AG08395 (cell line): ENCODE measurements at places on chromosomes 7 and 10.
A peak's percentile ranks its signal among the peaks of the same experiment; 100 is the strongest.

DNA sequence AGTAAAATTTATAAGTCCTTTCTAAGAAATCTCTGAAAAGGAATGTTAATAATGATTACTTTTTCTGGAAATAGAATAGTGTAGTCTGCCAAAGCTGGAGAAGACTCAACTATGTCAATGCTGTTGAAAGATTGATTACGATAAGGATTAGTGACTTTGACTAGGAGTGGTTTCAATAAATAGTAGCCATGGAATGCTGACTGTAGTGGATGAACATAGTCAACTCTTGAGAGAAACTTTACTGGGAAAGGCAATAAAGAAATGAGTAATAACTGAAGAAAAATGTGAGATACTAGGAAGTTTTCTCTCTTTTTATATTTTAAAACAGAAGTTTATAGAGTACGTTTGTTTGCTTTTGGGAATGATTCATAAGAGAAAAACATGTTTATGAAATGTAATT, 105.0 kb upstream of the CDK13 start:
- DNase-seq: no peak

DNA sequence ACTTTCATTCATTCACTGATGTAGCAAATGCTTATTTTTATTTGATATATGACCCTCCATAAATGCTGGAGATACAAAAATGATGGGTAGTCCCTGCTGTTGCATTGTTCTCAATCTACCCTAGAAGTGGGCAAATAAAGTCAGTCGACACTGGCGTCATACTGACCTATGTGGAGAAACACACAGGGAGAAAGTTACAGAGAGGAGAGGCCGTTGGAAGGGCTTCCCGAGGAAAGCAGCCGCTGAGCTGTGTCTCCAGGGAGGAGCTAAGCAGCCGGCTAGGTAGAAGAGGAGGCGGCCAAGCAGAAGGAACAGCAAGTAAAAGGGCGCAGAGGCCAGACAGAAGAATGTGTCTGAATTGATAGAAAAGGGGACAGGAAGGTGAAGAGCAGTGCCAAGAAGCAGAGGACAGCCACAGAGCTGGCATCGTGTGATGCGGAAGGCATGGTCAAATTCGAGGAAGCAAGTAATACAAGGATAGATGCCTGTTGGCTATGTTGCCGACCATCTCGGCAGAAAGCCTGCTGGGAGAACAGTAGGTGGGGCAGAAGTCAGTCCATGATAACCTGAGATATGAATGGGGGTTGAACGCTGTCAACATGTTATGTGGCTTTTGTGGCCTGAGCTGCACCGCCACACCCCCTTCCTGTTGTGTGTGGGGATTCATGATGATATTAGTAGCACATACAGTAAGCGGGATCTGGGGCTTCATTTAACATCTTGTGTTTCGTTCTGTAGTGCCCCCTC, 25.9 kb downstream of the ST8SIA6 start:
- DNase-seq: no peak

DNA sequence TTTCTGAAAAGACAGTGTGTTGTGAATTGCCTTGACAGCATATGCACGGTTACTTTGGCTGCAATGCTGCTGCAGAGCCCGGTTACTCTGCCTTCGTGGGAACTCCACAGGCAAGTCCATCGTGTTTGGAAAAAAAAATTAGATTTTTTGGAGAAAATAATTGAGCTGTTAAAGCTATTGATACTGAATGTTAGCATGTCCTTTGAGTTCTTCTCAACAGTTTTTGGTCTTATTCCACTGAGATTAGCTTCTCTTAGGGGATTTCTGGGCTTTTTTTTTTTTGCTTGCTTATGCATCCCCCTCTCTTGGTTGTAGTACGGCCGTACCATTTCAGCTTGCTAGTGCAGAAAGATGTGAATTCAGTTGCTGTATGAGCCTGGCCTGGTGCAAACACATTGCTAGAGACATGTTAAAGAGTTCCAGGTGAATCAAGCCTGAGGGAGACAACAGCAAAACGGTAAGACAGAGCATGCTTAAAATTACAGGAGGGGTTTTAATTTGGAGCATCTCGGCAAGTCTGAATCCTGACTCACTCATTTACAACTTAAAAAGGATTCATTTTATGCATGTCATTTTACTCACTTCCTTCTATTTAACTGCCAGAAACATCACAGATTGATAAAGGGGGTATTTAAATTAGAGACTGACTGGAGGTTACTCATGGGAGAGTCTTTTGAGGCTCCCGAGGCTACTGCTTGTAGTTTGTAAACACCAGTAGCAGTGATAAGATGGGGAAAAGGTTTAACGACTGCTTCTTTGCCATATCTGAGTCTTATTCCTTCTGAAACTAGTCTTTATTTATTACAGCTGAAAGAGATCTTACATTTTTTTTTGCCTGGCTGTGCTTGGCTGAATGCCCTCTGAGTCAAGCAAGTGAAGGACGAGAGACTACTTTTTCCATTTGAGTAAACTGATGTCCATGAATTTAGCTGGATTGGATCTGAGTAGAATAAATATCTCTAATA, 113.7 kb downstream of the CDK14 start:
- DNase-seq: peak; percentile 37

DNA sequence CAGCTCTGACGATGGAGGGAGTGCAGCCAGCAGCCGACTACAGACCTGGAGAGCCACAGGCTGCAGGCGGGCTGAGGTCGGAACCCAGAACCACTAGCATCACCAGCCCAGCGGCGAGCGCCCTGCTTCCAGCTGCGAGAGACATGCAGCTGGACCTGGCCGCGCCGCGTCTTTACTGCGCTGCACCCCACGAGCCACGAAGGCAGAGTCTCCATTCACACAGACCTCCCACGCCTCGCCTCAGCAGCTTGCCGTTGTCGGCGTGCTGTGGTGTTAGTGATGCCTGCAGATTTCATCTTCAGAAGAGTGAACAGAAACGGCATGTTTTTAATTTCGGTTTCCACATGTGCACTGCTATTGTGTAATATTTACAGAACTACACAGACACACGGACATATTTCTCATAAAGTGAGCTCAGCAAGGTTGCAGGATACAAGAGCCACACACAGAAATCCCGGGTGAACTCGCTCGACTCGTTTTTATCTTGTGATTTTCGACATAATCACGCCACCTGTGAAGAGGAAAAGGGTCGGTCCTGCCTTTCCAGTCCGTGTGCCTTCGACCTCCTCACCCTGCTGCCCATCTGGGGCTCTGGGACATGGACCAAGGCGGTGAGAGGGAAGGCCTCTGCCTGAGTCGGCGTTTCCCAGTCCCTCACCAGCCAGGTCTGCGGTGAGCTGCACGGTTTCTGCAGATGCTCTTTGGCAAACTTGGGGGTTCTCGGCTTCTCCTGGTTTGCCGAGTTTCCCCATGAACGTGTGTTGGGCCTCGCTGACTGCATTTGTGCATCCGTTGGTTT, 252.2 kb downstream of the ELFN1 start:
- DNase-seq: peak; percentile 66

GRCh38 chr7:151351967-151352366, 10.4 kb downstream of the NUB1 start:
- DNase-seq: no peak

DNA sequence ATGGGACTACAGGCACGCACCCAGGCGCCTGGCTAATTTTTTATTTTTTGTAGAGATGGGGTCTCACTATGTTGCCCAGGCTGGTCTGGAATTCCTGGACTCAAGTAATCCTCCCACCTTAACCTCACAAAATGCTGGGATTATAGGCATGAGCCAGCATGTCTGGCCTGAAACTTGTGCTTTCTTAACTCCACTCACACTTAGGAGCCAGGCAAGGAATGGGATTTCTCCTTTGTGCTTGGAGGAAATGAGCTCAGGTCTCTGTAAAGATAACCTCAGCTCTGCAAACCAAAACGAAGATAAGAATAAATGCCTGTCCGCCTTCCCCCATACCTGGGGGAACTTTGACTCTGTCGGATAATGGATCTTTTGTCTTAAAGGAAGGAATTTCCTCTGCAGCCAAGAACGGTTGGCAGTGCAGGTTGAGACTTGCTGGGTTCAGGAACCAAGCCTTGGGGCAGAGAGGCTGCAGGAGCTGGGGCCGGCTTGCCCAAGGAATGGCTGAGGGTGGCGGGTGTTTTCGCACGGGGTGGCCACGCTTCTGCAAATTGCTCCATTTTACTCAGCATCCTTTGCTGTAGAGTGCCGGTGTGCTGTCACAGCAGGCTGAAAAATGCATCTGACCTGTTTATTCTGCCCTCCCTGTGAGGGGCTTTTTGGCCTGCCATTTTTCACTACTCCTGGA, 174.2 kb downstream of the KIAA1217 start:
- no peak for DNase-seq

DNA sequence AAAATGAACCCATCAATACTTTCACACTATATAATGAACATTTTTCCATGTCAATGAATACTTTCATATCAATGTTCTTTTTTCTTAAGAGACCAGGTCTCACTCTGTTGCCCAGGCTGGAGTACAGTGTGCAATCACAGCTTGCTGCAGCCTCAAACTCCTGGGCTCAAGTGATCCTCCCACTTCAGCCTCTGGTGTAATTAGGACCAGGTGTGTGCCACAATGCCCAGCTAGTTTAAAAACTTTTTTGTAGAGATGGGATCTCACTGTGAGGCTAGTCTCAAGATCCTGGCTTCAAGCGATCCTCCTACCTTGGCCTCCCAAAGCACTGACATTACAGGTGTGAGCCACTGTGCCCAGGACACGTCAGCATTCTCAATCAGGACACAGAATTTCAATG, 85.2 kb downstream of the SH3PXD2A start:
- no peak for DNase-seq

DNA sequence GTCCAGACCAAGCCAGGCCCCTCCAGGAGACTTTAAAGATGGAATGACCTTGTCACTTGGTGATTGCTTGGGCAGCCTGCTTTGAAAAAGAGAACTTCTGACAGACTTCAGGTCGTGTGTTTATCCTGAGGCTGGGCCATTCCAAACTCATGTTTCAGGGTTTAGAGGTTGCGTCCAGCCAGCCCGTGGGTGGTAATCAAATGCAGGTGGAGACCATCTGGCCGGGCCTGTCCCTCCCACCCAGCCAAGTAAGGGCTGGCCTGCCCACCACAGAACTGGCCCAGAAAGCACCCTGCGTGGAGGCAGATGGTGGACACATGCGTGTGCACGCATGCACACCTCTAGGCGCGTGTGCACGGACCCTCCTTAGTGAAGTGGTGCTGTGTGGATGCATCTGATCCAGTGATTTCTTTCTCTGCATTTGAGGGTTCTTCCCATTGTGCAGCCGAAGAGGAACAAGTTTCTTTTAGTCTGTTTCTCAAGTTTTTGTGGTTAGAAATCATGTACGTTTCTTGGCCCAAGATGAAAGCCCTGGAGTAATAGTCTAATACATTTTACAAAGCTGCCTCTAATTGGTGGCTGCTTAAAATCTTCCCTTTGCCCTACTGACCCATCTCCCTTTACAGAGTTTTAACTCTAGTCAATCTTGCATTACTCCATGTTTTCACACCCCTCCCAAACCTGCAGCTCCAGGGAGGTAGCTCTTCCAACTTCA, 43.0 kb downstream of the SUFU start:
- DNase-seq: peak; percentile 77

GRCh38 chr10:22029445-22030236, 26.1 kb upstream of the DNAJC1 start:
- no peak for DNase-seq

DNA sequence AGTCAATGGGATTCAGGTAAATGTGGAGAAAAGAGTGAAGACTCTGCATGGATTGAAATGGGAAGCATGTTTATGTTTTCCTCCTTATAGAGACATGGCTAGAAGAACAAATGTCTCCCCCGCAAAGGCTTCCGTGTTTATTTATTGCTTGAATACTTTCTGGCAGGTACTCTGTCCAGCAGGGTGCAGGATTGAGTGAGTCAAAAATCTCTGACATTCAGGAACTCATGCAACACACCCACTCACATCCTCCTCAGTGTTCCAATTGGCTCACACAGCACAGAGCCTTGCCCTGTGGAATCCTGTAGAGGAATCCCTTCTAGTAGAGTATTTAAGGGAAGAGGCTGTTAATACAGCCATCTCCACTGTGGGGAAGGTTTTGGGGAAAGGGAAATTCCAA, 290.3 kb upstream of the VWC2 start:
- DNase-seq: no peak

DNA sequence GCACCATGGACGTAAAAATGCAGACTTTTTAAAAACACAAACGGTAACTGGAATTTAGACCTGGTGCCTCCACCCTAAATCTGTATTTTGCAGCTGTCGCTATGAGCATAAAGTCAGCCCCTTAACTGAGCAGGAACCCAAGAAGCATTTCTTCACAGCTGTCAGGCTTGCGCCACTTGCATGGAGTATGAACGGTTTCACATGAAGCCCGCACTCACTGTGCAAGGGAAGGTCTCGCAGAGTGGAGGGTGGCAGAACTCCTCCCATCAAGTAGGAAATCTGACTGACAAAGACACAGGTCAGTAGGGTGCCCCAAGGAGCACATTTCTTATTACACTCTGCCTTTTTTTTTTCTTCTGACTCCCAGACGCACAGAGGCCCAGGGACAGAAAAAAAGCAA, 58.5 kb downstream of the ELMO1 start:
- DNase-seq: no peak

DNA sequence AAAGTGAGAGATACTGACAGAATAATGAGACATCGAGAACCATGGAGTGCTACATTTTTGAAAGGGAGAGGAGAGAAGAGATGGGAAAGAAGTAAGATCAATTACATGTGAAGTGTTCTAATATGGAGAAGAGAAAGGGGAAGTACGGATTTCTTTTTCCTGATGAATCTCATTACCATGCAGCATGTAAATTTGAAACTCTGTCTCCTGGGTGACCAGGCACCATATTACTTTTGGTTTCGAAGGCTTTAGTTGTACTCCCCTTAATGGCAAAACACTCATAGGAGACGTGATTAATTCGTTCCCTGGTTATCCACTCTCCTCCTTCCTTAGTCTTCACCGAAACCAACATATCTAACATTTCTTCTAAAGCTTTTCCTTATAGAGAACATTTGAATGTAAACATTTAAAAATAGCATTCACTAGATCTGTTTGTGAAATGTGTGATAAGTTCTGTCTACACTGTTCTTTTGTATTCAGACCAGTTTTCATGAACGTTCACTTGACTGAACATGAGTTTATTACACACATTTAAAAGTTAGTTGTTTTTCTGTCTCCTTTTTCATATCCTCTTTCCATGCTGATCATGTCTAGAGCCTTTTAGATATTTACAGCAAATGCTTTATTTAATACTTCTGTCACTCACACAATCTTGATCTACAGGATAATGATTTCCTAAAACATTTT, 80.2 kb upstream of the MSRB2 start:
- DNase-seq: no peak

DNA sequence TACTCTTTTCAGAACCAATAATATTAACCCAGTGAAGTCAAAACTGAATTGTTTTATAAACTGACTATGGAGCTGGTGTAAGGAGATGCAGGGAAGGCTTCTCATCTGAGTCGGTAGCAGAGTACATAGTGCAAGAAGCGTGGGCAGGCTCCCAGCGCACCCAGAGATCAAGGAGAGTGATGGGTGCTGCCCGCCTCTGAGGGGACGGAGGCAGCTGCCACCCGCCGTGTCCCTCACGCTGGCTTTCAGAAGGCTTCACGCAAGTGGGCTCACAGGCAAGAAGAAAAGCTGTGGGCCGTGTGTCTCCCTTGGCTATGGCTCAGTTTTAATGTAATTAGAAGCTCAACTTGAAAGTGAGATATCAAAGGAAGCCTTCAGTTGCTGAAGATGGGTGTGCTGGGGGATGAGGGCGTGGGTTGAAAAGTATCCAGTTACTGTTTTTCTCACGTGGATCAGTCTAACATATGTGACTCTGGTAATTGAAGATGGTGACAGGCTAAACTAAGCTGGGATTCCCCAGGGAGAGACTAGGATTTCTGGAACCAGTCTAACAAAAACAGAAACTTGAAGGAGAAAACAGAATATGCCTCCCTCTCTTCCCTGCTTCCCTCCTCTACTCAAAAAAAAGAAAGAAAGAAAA, 159.9 kb downstream of the MGMT start:
- peak; percentile 24 for DNase-seq
